ENCODE measurements at places on chromosomes 7 and 10.

GRCh38 chr7:35792472-35792871 is 8.4 kb upstream of the SEPTIN7 start:
- no peak for DNase-seq

DNA sequence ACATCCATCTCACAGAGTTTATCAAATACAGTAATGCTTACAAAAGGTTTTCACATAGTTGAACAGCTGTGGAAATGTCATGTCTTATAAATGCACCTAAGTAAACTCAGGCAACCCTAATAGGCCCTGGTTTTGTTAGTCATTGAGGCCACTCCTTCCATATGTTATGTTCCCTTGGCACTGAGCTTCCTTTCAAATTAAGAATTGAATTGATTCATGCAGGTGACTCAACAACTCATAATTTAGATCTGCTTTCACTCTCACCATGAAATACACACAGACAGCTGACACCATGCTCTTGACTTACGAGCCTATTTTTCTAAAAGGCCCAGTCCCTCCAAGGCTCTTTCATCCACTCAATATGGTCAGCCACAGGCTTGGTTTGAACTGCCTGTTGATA is 476.9 kb downstream of the KCNMA1 start:
- DNase-seq = no peak

- DNase-seq = no peak
Measured at GRCh38 chr7:38086857-38087256, 91.2 kb upstream of the STARD3NL start.

- no peak for DNase-seq
Measured at GRCh38 chr10:306675-307185, 171.5 kb downstream of the ZMYND11 start.

DNA sequence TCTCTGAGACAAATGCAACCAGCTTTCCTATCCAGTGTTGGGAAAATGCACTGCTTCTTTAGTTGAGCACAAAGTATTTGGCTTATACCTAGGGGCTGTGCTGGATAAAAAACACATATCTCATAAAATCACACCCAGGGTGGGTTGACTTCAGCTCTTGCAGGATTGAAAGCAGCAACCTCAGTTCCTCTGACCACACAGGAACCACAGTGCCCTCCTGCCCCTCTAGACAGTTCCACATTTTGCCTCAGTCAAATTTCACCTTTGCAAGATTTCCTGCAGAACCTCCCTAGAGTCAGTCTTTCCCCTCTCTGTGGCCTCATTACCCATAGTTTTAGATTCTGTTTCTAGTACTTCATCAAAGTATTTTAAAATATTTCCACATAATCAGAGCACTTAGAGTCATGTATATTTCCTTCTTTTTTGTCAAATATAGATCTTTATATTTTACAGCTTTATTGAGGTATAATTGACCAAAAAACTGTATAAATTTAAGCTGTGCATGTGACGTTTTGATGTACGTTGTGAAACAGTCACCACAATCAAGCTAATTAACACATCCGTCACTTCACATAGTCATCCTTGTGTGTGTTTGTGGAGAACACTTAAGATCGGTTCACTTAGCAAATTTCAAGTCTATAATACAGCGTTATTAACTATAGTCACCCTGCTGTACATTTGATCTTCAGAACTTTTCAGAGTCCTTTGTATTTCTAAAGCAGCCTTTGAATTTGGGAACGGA is 37.0 kb upstream of the EGR2 start:
- DNase-seq = peak; percentile 37

DNA sequence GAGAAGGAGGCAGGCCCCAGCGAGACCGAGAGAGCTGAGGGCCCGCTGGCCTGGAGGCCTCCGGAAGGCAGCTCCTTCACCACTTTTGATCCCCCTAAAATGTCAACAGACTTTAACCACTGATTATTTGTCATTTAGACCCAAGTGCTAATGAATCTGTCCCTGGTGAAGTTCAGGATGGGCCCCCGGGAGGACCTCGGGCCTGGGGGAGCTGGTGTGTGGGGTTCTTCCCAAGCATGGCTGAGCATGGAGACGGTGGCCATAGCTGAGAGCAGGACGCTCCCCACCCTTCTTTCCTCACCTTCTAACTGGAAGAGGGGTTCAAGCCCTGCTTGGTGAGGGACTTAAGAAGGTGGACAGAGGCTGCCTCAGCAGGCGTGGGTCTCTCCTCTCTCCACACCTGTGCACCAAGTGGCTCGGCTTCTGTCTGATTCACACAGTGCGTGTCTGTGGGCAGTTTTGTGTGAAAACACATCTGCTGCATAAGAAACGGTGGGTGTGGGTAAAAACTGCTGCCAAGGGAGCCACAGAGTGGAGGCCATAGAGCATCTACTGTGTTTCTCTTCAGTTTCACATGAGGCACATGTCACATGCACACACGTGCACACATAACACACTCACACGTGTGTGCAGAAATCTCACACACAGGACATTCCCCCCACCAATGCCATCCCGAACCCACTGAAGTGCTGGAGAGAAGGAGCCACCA is 53.5 kb upstream of the VIPR2 start:
- DNase-seq = no peak

- no peak for DNase-seq
Measured at GRCh38 chr10:131588704-131589220, 277.2 kb upstream of the TCERG1L start.

GRCh38 chr10:126068322-126068721 is 172.0 kb downstream of the FANK1 start:
- no peak for DNase-seq

- no peak for DNase-seq
Measured at GRCh38 chr7:1025743-1026581, 18.4 kb upstream of the GPR146 start.

- no peak for DNase-seq
Measured at GRCh38 chr7:157830331-157830730, 493.5 kb downstream of the DNAJB6 start.

DNA sequence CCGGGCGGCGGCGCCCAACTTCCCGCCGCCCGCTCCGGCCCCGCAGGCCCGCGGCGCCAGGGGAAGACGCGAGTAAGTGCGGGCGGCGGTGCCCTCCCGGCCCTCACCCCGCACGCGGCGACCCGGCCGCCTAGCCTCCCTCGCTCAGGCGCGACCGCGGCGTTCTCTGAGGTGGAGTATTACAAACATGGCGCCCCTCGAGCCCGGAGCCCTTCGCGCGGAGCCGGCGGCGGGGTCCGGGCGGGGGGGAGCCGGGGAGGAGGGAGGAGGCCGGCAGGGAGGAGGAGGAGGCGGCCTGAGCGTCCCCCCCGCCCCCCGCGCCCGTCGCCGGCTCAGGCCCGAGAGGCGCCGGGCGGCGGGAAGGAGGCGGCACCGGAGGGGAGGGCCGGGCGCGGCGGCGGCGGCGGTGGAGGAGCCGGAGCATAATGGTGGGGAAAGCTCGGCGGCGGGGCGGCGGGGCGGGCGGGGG is at the start of gene ZMYND11:
ZMYND11 (plus strand) TSS at position 324 of the 469 bp plus-strand sequence. CDS start 44,558 bp downstream, outside the sequence.
- peak; percentile 42 for DNase-seq

- DNase-seq = no peak
Measured at GRCh38 chr7:97770850-97771249, 39.0 kb downstream of the TAC1 start.

GRCh38 chr10:11631890-11632587 is 20.6 kb upstream of the USP6NL start:
- DNase-seq = no peak

DNA sequence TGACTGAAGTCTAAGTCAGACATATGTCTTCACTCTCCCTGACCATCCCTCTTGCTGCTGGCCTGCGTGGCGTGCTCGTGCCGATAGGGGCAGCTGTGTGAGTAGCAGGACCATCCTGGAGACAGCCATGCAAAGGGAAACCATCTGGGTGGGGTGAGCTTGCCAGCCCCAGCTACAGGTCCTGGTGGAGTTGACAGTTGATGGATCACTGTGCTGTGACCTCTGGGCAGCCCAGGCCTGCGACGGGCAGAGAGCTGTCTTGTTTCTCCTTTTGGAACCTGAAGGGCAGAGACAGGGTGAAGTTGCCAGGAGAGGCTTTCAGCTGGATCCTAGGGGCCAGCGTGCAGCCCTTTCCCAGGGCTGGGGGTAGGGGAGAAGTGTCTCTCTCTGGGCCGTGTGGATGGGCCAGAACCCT is 44.7 kb downstream of the GRK5 start:
- DNase-seq = no peak

GRCh38 chr10:46001187-46001756 is 29.0 kb downstream of the TIMM23 start:
- DNase-seq = no peak

DNA sequence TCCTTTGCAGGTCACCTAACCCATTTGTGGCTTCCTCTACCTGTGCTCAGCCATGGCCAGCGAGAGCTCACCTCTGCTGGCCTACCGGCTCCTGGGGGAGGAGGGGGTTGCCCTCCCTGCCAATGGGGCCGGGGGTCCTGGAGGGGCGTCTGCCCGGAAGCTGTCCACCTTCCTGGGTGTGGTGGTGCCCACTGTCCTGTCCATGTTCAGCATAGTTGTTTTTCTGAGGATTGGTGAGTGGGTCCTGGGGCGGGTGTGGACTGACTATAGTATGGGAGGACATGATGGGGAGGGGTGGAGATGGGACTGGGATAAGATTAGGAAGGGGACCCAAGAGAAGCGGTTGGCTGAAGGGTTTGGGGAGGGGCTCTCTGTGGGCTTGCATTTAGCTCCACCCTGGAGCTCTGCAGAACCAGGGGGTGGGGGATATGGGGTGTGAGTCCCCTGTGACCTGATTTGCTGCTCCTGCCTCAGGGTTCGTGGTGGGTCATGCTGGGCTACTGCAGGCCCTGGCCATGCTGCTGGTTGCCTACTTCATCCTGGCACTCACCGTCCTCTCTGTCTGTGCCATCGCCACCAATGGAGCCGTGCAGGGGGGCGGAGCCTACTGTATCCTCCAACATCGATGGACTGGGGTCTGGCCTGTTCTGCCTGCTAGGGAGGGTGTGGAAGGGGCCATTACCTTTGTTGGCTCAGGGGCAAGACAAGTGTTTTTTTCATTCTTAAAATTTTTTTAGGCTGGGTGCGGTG is 1.8 kb downstream of the SLC12A9 start:
- DNase-seq = no peak

- DNase-seq = no peak
Measured at GRCh38 chr7:36285276-36285675, 104.4 kb upstream of the ANLN start.

GRCh38 chr7:5429857-5430611 is 6.4 kb upstream of the TNRC18 start:
- no peak for DNase-seq

- DNase-seq = no peak
Measured at GRCh38 chr10:25828475-25828874, 105.6 kb upstream of the MYO3A start.

DNA sequence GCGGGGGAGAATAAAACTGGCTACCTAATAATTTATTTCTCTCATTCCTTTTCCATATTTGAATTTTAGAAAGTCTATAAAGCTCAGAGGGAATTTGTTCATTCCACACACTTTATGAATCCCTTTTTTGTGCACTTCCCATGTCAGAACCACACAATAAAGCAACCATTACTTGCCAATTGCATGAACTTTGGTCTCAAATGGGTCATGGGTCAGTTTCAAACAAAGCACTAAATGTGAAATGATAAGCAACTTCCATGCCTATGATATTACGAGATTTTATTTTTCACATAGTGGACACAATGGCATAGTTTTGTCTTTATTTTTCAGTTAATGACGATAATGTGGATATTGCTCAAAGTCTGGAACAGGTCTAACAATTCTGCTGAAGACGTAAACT is 18.6 kb upstream of the RELN start:
- DNase-seq = no peak

GRCh38 chr10:79241990-79242619 is 105.2 kb upstream of the PPIF start:
- DNase-seq = peak; percentile 57

All from stimulated activated CD8-positive, alpha-beta memory T cell treated with anti-CD3 and anti-CD28 coated beads, Interleukin-7, amount 100 ng/mL, for 48 hours (primary cell).